ENCODE measurements at places on chromosomes 3 and 15.
A peak's percentile ranks its signal among the peaks of the same experiment; 100 is the strongest.

DNA sequence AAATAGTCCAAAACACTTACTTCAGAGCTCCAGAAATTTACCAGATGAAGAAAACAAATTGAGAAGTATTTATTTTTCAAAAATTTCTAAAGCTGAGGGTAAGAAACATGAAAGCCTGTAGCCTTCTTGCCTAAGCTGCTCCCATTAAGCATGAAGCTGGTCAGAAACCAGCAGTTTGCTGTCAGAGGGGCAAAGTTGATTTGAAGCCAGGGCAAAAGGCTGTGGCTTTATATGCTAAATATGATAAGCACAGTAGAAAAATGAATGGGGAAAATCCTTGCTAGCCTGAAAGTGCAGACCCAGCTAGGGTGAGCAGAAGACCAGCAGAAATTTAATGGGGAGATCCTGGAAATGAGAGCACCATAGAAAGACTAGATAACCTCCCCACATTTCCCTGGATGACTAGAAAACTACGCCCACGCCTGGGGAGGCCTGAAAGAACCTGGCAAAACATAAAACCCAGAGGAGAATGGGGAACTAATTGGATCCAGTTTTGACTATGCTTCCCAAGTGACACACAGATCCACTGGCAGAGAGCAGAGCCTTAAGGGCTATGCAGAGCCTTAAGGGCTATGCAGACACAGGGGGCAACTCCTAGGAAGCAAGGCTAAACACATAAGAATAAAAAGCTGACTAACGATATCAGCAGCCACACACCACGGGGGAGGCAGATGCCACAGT lies 43.0 kb upstream of the HEG1 start:
- no peak for DNase-seq

GRCh38 chr3:5563537-5564277 lies 376.2 kb downstream of the EDEM1 start:
- DNase-seq = no peak

DNA sequence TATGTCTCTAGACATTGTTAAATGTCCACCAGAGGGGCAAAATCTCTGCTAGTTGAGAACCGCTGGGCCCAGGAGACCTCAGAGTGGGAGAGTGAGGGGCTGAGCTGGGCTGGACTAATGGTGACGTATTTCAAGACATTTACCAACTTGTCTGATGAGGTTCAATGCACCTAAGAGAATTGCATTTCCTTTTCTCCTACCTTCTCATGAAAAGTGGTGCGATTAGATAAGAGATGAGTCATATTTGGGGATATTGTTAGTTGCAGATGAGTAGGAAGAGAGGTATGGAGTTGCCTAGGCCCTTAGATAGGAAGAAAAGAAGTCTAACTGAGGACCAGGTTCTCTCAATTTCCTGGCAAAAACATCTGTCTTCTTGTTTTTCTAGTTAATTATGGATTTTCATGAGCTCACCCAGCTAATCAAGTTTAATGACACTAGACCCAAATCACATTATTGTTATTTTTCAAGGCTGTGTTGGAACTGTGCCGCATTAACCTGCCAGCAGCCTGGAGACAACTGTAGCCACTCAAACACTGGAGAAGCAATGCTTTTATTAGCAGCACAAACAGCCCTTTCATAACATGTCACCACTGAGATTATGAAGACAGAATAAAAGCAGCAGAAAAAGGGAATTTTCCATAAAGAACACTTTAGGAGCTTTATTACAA lies 144.2 kb downstream of the PDCD6IP start:
- no peak for DNase-seq

- DNase-seq = no peak
These were observed 34.3 kb upstream of the MANF start for GRCh38 chr3:51350751-51351150.

- no peak for DNase-seq
These were observed 46.5 kb upstream of the PRSS50 start for GRCh38 chr3:46764206-46764605.

DNA sequence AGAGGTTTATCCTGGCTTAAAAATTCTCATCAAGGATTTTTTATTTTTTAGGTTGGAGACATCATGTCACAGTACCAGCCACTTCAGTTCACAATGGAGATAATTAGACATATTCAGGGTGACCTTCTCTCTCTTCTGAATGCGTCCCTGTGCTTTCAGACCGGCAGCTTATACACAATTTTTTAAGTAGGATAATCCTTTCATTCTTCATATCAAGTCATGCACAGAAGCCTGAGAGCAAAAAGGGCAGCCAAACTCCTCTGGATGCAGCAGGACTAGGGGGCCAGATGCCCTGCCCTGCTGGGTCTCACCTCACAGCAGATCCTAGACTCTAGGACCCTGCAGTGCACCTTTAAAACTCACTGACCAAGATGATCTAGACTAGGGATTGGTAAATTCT lies 210.4 kb downstream of the ERC2 start:
- DNase-seq = no peak

DNA sequence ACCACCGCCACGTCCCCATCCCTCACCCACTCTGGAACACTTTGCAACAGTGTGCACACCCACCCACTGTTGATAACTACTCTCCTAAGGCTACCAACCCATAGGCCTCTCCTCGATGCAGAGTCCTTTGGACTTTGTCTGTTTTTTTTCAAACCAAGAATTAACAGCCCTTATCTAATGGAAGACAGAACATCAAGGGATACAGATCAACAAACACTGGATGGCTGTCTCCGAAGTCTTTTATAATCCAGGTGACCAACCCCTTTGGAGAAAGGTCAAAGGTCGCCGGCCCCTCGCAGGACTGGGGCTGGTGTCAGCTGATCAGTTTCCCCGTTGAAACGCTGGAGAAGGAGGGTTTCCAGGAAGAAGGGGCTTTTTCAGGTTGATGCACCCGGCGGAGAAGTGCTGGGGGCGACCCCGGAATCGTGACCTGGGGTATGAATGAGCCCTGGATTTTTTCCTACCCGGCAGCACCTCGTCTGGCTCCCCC lies 532 bp downstream of the B4GALT4 start:
- no peak for DNase-seq

DNA sequence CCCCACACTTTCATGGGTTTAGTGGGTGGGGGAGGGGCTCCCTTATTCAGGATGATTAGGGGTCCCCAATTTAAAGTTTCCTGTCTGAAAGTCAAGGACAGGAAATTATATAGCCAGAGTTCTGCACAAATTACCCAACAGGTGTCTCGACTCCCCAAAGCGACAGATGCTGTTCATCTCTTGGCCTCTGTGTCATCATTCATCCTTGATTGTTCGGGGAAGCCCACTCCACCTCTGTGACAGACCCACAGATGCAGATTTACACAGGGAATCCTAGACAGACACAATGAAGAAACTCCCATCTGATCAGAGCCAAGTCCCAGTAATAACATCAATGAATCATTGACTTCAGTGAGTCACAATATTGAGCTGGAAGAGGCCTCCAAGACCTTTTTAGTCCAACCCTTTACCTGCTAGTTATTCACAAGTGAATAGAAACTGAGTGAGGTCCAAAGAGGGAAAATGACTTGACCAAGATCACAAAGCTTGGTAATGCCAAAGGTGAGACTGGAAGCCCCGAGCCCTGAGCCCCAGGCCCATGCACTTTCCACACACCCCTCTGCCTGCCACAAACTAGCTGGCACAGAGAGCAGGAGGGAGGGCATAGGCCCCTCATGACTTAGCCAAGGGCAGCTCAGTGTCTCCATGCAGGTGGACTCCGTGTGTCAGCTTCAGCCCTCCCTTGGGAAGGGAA lies 7.9 kb upstream of the SRP14 start:
- DNase-seq = no peak

DNA sequence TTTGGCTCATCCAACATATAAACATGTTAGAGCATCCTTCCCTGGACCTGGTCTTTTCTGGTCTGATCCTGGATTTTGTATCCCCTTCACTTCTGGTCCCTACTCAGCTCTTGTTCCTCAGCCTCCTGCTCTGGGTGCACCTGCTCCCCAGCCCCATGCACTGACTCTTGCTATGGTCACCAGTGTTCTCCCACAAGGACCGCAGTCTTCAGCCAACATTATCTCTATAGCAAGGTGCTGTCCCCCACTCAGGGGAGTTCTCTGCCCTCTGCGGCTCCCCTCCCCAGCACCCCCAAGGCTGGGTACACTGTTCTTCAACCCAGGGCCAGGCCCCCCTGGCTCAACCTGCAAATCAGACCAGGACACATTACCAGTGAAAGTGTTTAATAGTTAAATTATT lies 80.2 kb downstream of the SEC22A start:
- no peak for DNase-seq

DNA sequence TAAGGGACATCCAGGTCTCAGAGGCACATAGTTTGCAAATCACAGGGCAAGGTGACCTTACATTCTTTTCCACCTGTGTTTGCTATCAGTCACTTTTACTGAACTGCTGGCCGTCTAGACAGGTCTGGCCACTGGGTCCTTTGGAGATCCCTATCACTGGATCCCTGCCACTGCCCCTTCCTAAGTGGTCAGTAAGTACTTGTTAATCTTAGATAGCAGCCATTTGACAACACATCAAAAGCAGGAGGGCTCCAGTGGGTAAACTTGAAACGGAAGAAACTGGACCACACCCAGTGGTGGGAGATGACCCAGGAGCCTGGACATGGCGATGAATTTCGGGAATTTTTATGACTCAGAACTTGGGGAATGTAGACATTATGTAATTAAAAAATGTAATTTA lies 28.9 kb upstream of the RASGRP1 start:
- DNase-seq = no peak

DNA sequence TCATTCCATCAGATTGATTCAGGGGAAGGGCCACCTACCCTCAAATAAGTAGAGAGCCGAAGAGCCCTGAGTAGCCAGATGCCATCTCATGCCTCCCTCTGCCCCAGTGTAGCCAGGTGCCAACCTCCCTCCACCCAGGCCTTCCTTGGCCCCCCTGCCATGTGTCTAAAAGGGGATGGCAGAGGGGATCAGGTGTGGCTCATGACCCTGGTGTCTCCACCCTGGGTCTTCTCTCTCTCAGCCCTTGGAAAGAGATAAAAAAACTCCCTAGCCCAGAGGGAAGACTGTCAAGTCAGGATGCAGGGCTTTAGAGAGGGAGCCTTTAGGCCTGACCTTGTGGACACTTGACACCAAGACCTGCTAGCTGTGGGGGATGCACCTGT lies 5.2 kb downstream of the GRM2 start:
- DNase-seq = no peak

- no peak for DNase-seq
These were observed 171.4 kb downstream of the STT3B start for GRCh38 chr3:31704156-31704555.

DNA sequence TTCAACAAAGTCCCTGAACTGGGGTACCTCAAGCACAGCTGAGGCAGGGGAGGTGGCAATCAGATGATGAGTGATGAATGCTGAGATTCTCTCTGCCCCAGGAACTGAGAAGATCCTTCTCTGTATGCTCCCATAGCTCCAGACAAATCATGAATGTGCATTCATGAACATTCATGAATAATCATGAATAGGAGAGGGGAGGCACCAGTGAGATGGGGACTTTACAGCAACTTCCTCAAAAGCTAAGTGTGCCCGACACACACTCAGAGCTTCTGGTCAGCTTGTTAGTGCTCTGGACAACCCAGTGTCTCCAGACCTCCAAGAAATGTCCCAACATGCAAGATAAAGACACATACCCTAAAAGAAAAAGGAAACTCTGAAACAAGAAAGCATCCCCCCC lies 24.3 kb downstream of the LRRC2 start:
- no peak for DNase-seq

DNA sequence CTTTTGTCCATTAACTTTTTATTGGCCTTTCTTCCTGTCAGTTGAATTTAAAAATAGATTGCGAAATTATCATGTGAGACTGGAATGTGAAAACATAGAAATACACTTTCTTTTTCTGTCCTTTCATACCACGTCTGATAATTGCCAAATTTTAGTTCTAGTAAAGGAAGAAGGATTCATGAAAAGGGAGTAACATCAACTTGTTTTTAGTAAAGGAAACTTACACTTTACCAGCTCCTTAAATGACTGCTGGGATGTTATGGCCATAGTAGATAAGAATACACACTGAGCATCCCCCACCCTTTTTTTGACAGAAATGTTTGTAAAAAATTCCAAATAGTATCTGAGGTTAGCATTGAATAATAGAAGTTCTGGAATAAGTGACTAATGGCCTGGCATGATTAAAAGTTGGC lies 137.9 kb downstream of the NEO1 start:
- peak; percentile 57 for DNase-seq

- DNase-seq = no peak
These were observed 208.4 kb downstream of the PLOD2 start for GRCh38 chr3:145952536-145952935.

DNA sequence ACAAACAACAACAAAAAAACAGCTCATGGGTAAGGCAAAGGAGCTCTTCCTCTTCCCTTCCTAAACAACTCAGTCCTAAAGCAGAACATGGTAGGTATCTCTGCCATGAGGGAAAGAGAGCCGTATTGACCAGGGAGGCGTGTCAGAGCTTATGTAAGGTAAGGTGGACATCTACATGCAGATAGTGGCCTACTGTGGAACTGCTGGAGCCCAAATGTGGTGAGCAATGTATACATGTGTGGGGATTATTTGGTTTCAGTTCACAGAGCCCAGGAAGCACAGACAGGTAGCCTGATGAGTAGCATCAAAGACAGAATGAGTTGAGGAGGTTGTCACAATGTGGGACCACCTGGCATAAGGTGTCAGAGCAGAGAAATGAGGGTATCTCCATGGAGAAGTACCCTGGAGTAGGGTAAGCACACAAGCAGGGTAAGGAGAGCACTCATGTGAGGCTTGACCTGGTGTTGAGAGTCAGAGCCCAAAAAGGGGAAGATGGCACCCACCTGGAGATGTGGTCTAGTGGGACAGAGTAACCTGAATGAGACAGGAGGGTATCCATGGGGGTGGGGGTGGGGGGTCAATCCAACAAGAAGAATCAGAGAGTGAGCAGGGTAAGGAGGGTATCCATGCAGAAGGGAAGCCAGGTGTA lies 45.5 kb downstream of the DENND6A start:
- no peak for DNase-seq

DNA sequence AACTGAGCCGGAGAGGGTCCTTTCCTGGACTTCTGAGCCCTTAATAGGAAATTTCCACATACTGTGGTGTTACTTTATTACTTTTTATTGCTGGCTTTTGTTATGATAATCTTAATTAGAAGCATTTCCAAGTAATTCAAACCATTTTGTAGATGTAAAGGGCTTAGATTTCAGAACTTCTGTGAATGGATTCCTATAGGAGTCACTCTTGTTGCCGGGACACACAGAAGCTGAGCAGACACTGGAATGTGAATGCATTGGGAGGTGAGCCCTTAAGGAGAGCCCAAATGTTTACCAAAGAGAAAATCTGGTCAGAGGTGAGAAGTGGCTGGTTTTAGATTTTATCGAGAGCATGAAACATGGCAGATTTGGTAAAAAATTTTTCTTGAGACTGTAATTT lies 87.4 kb downstream of the FNDC3B start:
- no peak for DNase-seq

GRCh38 chr3:143427631-143428030 lies 308.1 kb downstream of the CHST2 start:
- no peak for DNase-seq
